T-helper 2 cell (primary cell): ENCODE measurements at places on chromosomes 13 and 19.

GRCh38 chr19:50300814-50301606 lies 28.2 kb downstream of the KCNC3 start:
- DNase-seq, result no peak

- DNase-seq, result no peak
These were observed 1091.2 kb downstream of the SLITRK1 start for GRCh38 chr13:82791035-82791434.

- no peak for DNase-seq
These were observed 4.1 kb downstream of the KLK2 start for GRCh38 chr19:50877338-50877737.

- DNase-seq, result no peak
These were observed 21.3 kb upstream of the TNFAIP8L1 start for GRCh38 chr19:4618019-4618418.

DNA sequence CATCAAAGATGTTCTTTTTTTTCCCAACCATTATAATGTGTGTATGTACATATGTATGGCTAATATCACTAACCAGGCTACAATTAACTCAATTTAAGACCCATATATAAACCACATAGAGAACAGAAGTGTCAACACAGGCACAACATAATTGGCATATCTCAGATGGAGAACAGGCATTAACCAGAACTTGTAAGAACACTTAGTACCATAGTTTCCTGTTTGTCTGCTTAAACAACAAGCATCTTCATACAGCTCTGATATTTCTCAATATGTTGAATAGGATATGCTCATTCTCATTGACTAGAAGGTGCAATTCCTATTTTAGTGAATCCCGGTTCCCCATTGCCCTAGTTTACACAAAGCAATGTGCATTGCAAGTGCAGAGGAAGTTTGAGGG lies 116.9 kb upstream of the EDNRB start:
- DNase-seq, result no peak

- DNase-seq, result no peak
These were observed 55.0 kb downstream of the ZIC5 start for GRCh38 chr13:99916366-99917103.

- DNase-seq, result no peak
These were observed 22.3 kb downstream of the EPS15L1 start for GRCh38 chr19:16449330-16449961.

- peak; percentile 86 for DNase-seq
These were observed at the start of gene N4BP2L1 for GRCh38 chr13:32427852-32428580. Gene N4BP2L1, minus strand, starts transcription at chr13:32428130. Its CDS starts 48 bp downstream, at chr13:32428082.

DNA sequence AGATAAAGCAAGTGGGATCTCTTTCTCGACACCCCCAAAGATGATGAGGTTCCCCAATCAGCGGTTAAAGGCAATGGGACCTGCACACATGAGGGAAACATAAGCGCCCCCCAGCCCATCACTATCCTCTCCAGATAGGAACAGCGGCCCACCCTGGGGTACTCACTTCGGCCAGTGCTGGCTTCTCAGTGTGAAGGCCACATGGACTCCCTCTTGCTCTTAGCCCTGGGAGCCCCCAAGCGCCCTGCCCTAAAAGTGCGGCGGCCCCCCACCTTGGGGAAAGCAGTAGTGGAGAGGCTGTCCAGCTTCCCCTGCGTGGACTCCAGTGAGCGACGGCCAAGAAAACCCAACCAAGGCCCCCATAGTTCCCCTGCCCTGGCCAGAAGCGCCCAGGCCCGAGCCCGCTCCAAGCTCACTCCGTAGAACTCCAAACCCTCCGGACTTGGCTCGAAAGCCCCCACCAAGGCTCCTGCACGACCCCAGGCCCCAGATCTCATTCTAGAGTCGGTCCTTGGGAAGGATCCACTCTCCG lies 1.0 kb downstream of the CACNA1A start:
- no peak for DNase-seq

DNA sequence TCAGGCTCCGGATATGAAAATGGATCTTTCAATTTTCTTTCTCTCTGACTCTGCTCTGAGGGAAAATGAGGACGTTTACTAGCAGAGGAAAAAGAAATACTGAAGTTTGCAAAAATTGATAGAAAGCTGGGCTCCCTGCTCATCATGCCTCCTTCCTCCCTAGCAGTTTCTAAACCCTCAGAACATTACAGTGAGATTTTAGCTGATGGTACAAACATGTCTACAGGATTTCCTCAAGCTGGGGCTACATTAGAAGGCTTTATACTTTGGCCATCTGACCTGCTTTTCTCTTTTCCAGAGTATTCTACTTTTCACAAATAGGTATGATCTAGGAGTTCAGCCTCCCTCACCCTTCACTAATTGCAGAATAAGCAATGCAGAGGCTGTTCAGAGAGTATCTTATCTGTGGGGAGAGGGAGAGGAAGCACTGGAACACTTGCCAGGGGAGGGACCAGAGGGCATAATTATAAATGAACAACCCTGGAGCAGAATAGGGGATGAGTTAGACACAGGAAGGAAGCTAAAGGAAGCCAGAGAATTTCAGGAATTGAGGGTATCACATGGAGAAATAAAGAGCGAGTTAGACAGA lies 30.0 kb downstream of the CEACAM1 start:
- DNase-seq, result no peak

DNA sequence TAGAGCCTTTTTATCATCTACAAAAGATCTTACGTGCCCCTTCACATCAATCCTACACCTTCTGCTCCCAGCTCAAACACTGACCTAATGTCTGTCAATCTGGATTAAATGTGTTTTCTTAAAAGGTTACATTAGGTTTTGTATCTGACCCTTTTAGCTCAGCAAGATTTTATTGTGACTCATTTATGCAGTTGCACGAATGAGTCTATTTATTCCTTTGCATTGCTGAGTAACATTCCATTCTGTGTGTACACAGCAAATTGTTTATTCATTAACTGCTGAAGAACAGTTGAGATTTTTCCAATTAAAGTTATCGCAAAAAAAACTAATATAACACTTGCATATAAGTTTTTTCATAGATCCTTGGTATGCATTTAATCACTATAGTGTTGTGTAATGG lies 253.9 kb upstream of the GPC6 start:
- DNase-seq, result no peak

DNA sequence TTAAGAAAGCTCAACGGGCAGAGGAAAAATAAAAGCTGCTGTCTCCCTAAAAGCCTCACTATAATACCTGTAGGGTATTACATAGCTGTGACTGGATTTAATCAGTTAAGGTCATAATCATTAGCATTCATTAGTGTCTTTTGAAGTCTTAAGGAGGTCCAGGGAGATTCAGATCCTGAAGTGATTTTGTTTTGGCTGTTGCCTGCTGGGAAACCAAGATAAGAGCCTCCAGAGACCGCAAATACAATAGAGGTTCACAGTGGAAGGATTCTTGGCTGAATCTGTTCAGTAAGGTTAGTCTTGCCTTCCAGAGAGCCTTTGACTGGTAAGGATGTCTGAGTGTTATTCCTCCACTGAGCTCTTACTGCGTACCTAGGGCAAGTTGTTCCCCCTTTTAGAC lies 54.0 kb upstream of the TNFRSF19 start:
- no peak for DNase-seq

DNA sequence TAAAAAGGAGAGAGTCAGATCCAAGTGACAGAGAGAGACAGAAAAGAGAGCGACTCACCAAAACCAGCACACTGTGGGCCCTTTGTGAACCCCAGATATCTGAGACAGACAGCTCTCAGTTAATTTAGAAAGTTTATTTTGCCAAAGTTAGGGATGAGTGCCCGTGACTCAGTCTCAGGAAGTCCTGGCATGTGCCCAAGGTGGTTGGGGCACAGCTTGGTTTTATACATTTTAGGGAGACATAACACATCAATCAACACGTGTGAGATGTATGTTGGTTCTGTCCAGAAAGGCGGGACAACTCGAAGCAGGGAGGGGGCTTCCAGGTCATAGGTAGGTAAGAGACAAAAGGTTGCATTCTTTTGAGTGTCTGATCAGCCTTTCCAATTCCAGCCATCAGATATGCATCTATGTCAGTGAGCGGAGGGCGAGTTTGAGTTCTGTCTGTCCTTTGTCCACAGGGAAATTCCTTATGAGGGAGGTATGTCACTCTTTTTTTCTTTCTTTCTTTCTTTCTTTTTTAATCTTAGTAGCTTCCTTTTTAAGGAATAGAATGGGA lies 37.2 kb upstream of the ATP11A start:
- DNase-seq, result no peak
